HFFc6 (cell line): ENCODE measurements at places on chromosomes 6 and 20. TPM values are rescaled to one million over a fixed set of nuclear protein-coding genes. Genes with fewer than 3 reads are reported as not detected.

The SPINT3 gene
- total RNA-seq: not detected in 3 replicates

The HUS1B gene
- total RNA-seq: 0.21 to 0.24 TPM in 2 of 3 replicates, not detected in the other

The LTA gene
- total RNA-seq: not detected in 3 replicates

The C20orf141 gene
- total RNA-seq: not detected in 3 replicates

The BPIFB1 gene
- not detected in 3 replicates for total RNA-seq

DNA sequence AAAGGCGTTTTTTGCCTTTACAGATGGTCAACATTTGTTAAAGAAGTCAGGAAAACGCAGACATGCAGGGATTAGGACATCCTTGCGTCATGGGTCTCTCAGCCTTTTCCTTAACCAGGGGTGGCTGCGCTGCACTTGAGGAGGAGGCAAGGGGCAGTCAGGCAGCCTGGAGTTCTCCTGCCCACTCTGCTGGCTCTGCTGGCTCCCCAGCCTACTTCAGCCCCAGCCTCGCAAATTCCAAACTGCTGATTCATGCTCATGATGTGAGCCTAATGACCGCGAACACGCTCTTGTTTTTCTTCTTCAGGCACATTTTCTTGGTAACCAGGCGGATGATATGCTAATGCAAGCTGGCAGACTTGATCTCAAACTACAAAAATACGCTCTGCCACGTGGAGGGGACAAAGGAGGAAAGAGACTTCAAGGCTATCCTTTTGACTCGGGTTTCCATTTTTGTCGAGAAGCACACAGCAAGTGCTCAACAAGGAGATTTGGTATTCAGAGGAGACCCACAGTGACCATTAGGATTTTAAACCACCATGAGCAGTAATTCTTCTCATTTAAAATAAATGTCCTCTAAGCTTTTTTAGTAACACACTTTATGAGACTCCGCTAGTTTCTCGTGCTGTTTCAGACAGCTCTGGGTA, 290.3 kb upstream of the STXBP5 start:
- peak; percentile 99 for DNase-seq
- peaks cover 43% of the 10 kb centered on the region for H3K36me3 ChIP-seq
- peak overlapping the region; percentile 86 for H3K4me3 ChIP-seq
- peak overlapping the region; percentile 98 for H3K27ac ChIP-seq
- peaks cover 2% of the 10 kb centered on the region; the same call in 1 of the 2 replicates for H3K27me3 ChIP-seq

DNA sequence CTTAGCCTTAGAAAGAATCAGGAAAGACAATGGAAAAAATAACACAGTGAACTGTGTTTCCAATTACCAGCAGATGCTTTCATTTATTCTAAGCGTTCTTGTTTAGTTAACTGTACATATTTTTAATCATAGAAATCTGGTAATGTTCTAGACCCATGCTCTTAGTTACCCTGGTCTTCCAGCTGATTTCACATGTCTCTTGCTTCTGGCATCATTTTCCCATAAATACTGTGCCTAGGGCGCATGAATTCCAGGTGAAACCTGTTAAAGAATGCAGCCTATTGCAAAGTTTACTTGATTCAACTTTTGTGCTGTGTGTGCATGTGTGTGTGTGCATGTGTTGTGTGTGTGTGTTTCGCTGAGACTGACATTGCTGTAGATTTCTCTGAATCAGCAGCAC, 178.6 kb downstream of the PDE7B start:
- no peak overlapping the region for H3K4me3 ChIP-seq
- no peak for DNase-seq
- H3K36me3 ChIP-seq: peaks cover 2% of the 10 kb centered on the region; the same call in 1 of the 2 replicates
- peaks cover 42% of the 10 kb centered on the region for H3K4me1 ChIP-seq
- H3K27me3 ChIP-seq: 0 out of 2 replicates have a peak, but pooled peaks cover 2% of the 10 kb centered on the region
- H3K27ac ChIP-seq: peak overlapping the region; percentile 7; the same call in 1 of the 2 replicates

DNA sequence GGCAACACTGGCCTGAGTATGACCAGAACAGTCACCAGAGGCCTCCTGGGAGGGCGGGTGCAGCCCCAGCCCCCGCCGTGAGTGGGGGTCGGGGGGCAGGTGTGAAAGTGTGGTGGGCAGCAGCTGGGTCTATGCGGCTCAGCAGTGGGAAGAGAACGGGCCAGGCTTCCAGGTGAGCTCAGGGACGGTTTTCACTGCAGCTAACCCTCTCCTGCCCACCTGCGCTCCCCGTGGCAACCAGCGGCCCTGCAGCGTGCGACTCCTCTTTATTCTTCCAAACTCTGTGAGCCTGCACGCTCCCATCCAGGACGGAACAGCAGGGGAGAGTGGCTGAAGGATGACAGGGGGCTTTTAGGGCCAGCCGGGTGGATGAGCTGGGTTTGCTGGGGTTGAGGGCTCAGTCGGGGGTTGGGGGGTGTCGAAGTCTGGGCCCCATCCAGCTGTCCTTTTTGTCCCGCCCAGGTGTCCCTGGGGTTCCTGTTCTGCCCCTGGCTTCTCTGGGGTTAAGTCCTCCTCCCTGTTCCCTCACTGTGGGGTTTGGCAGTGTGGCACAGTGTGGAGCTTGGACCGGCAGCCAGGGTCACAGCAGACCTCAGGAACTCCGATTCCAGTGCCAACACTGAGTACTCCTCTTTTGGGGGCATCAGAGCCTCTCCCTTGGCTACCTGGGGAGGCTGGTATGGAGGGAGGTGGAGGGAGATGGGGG, 859 bp upstream of the BIRC7 start:
- H3K27ac ChIP-seq: no peak overlapping the region
- H3K27me3 ChIP-seq: peaks cover 2% of the 10 kb centered on the region; the same call in 1 of the 2 replicates
- H3K36me3 ChIP-seq: no peaks in the 10 kb centered on the region
- no peak overlapping the region for H3K4me3 ChIP-seq
- peaks cover 34% of the 10 kb centered on the region for H3K4me1 ChIP-seq

- no peak overlapping the region for H3K27ac ChIP-seq
- H3K4me1 ChIP-seq: no peaks in the 10 kb centered on the region
- DNase-seq: no peak
Measured at GRCh38 chr6:165842281-165842936, 179.4 kb upstream of the PDE10A start.

GRCh38 chr20:29299811-29300578, 1957.5 kb upstream of the DEFB115 start:
- no peak overlapping the region for H3K4me3 ChIP-seq
- H3K36me3 ChIP-seq: peaks cover 15% of the 10 kb centered on the region; the same call in 1 of the 2 replicates
- 0 out of 2 replicates have a peak, but pooled peaks cover 4% of the 10 kb centered on the region for H3K27me3 ChIP-seq
- H3K27ac ChIP-seq: no peak overlapping the region

DNA sequence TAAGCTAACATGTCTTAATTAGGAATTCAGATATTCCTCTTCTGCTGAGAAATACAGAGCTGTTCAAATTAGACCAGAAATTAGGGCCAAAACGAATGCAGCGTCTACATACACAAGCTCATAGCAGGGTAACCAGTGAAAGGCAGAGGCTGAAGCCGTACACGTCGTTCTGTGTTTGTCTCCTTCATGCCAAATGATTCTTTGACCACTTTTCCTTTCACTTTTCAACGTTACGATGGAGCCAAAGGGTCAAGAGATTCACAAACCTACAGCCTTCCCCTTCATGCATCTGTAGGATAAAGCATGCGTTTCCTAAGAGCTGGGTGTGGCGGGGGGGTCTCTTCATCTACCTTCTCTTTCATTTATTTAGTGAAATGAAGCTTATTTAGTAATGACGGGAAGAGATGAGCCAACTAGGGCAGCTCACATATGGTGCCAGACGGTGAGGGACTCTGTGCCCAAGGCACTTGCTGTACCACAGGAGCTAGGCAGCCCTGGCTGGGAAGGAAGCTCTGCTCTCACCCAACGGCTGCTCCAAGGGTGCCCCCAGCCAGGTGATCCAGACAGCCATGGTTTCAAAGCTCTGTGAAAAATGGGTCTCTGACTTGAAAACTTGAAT, 178.0 kb downstream of the ATXN1 start:
- no peak overlapping the region for H3K27ac ChIP-seq
- H3K27me3 ChIP-seq: peaks cover 8% of the 10 kb centered on the region
- H3K4me3 ChIP-seq: no peak overlapping the region
- no peak for DNase-seq

GRCh38 chr6:148445116-148445515, 102.5 kb downstream of the SASH1 start:
- peak overlapping the region; percentile 38; the same call in 1 of the 2 replicates for H3K4me3 ChIP-seq
- no peaks in the 10 kb centered on the region for H3K27me3 ChIP-seq
- H3K36me3 ChIP-seq: peaks cover 61% of the 10 kb centered on the region
- DNase-seq: no peak
- H3K4me1 ChIP-seq: peaks cover 77% of the 10 kb centered on the region

DNA sequence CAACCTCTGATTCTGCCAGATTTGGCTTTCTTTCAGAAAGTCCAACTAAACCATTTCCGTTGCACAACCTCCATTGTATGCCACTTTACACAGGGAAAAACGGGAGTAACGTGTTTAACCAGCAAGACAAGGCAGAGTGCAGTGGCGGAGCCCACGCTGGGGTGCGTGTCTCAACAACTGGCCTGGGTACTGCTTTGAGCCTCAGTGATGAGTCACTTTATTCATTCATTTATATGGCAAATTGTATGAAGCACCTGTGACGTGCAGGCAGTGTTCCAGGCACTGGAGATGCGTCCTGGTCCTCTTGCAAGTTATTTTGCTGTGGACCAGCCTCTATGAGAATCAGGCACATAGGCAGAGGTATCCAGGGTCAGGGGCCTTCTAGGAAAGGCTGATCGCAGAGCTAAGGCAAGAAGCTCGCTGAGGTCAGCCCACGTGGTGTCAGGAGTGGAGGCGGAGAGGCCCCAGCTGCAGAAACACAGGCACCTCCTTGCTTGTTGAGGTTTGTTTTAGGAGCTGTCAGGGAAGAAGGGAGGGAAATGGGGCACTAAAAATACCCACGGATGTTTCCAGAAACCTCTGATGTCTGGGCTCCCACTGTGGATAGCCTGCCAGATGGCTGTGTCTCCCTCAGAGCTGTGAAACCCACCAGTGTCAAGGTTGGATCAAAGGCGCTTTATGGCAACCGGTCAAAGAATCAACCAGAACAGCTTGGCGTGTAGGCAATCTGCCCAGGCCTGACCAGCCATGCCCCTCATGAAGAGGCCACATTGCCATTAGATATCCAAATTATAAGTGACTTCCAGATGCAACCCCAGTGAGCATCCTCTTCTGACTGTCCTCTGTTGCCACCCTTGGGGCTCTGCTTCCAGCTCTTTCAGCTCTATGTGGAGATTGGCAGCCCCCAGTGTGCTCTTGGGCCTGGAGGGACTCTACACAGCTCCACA, 157.2 kb downstream of the CD83 start:
- no peak overlapping the region for H3K4me3 ChIP-seq
- DNase-seq: no peak
- no peak overlapping the region for H3K27ac ChIP-seq
- H3K36me3 ChIP-seq: no peaks in the 10 kb centered on the region

DNA sequence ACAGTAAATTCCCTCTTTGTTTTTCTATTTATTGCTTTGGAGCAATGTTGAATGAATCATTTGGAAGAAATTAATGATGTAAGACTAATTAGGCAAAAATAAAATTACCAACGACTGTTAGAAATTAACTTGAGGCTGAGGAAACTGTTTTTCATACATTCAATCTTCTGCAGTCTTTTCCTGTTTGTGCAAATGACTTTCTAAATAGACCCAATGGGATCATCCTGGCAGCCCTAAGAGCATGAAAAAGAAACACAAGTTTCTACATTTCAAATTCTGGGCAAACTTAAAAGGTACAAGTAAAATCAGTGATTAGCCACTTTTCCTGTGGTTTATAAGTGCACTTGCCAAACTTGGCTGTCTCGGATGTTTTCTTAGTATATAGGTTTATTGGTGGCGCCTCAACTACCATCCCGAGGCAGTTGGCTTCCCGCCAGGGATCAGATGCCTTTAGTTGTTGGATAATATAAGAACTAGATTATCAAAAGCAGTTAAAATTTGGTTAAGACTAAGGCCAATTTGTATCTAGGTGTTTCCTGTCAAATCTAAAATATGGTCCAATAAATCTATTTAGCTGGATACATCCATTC, 181.2 kb downstream of the ISM1 start:
- no peak for DNase-seq
- no peaks in the 10 kb centered on the region for H3K36me3 ChIP-seq
- H3K27me3 ChIP-seq: no peaks in the 10 kb centered on the region; the same call in 1 of the 2 replicates
- no peak overlapping the region for H3K4me3 ChIP-seq

- H3K27me3 ChIP-seq: no peaks in the 10 kb centered on the region
- peaks cover 51% of the 10 kb centered on the region for H3K4me1 ChIP-seq
- DNase-seq: peak; percentile 94
- H3K4me3 ChIP-seq: peak overlapping the region; percentile 63
- H3K36me3 ChIP-seq: peaks cover 7% of the 10 kb centered on the region
- H3K27ac ChIP-seq: peak overlapping the region; percentile 86
Measured at GRCh38 chr6:20877008-20877937, 343.0 kb downstream of the CDKAL1 start.

- no peak overlapping the region for H3K4me3 ChIP-seq
- H3K27me3 ChIP-seq: peaks cover 8% of the 10 kb centered on the region
- no peak overlapping the region for H3K27ac ChIP-seq
- H3K36me3 ChIP-seq: no peaks in the 10 kb centered on the region
- H3K4me1 ChIP-seq: no peaks in the 10 kb centered on the region
- DNase-seq: no peak
Measured at GRCh38 chr20:60345106-60345505, 386.9 kb downstream of the CDH26 start.
